ENCODE measurements at places on chromosomes 11 and 22. TPM values are rescaled to one million over a fixed set of nuclear protein-coding genes. Genes with fewer than 3 reads are reported as not detected.

SMIM35 gene
- total RNA-seq: not detected

SLC37A2 gene
- total RNA-seq: 0.74 TPM

FOLR3 gene
- total RNA-seq: not detected

MAP4K2 gene
- 15.9 TPM for total RNA-seq

FXYD6 gene
- total RNA-seq: 57.1 TPM

BCO2 gene
- 2.6 TPM for total RNA-seq

DNA sequence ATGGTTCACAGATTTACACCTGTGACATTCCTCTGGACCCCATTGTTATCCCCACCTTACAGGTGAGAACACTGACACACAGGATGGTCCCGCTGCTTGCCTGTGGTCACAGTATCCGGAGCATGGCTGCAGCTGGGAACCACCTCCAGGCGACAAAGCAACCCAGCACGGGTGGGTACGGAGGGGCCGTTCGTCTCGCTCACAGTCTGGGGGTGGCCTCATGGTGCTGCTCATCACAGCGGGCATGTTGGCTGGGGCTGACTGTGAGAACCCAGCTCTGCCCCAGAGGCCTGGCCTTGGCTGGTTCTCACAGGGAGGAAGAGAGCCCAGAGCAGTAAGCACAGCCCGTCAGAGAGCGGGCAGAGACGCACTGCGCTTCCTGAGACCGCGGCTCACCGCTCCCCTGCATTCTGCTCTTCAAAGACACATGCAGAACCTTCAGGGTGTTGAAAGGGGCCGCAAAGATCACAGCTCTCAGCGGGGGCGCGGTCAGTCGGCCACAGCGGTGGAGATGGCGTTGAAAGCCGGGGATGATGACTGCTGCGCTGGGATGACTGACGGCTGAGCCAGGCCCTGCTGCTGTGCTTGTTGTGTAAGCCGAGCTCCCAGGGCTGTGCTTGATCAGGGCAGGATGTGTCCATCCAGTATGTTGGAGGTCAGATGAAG is 423.0 kb downstream of the BRD1 start:
- DNase-seq: no peak

GRCh38 chr22:22687638-22688500 is 43.5 kb downstream of the GGTLC2 start:
- DNase-seq: peak; percentile 52

DNA sequence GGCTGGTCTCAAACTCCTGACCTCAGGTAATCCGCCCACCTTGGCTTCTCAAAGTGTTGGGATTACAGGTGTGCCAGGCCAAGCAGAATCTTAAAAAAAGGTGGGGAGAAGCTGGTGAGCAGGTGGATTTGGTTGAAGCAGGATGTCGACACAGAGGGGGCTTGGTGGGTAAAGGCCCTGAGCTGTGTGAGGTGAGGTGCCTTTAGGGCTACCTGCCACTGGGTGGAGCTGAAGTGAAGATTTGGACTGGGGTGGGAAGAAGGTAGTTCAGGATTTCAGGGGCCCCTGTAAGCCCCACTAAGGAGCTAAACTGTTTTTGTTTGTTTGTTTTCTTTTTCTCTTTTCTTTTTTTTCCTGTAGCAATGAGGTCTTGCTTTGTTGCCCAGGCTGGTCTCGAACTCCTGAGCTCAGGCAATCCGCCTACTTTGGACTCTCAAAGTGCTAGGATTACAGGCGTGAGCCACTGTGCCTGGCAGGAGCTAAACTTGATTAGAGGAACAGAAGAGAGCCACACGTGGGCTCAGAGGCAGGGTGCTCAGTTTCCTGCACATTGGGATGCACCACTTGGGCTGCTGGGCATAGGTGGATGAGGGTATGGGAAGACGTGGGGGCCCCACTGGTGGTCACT is 6.0 kb downstream of the P2RX6 start:
- DNase-seq: no peak

- peak; percentile 99 for DNase-seq
Observed at GRCh38 chr11:65859095-65859811, 980 bp upstream of the MUS81 start.

DNA sequence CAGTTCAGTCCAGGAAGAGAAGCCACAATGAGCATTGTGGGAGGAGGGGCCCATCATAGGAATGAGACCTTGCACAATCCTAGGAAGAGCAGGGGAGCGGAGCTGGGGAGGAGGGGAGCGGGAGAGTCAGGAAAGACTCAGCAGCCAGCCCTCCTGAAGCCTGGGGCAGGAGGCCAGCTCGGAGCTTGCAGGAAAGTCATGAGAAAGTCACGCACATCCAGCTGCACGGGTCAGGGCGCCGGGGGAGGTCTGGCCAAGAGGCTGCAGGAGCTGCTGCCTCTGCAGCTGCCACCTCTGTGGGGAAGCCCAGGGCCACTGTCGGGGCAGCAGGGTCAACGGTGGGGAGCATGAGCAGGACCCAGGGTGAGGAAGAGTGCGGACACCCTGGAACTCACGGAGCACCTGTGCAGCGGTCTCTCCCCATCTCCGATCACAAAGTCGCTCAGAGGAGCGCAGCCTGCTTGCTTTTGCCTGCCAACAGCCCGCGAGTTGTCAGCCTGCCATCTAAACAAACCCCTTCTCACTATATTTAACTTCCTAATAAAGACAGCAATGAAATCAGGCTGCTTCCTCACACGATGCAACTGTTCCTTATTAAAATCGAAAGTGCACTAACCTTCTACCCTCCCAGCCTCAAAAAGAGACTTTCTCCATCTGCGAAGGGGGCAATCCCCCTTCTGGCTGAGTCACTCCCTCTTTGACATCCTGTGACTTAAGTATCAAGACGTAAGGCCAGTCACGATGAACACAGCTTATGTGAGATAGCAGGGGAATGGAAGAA is 52.9 kb upstream of the RTL6 start:
- no peak for DNase-seq

DNA sequence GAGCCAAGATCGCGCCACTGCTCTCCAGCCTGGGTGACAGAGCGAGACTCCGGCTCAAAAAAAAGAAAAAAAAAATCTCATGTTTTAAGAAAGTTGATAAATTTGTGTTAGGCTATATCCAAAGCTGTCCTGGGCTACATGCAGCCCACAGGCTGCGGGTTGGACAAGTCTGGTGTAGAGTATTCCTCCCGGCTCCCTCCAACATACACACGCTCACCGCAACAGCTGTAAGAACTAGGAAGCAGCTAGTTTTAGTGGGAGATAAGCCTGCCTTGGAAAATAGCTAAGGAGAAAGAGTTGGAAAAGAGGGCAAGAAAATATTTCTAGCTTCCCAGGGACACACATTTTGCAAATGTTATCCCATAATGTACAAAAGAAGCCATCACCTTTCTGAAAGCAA is 46.6 kb downstream of the CELF1 start:
- no peak for DNase-seq

GRCh38 chr22:43867839-43868635 is 5.7 kb upstream of the SULT4A1 start:
- no peak for DNase-seq

- DNase-seq: no peak
Observed at GRCh38 chr11:44923115-44923514, 27.6 kb downstream of the TP53I11 start.

DNA sequence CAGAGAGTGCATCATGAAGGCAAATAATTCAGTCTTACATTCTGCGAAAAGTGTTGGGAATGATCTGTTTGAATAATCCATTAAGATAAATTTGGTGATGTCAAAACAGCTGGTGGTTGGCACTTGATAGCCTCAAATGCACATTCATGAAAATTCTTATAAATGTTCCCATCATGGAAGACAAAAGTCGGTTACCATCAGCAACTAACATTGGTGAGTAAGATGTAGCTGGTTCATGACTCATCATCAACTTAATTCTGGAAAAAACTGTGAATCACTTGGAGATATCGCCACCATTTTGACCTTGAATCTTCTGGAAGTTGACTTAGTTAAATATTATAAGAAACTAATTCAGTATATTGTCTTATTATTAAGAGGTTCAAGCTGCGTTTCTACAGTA is 11.2 kb downstream of the CRYBB1 start:
- DNase-seq: no peak

- no peak for DNase-seq
Observed at GRCh38 chr11:1927848-1928469, 8.5 kb downstream of the TNNT3 start.
